Upper lobe of right lung (tissue), 1 donor: ENCODE measurements at places on chromosomes 6 and 20.

DNA sequence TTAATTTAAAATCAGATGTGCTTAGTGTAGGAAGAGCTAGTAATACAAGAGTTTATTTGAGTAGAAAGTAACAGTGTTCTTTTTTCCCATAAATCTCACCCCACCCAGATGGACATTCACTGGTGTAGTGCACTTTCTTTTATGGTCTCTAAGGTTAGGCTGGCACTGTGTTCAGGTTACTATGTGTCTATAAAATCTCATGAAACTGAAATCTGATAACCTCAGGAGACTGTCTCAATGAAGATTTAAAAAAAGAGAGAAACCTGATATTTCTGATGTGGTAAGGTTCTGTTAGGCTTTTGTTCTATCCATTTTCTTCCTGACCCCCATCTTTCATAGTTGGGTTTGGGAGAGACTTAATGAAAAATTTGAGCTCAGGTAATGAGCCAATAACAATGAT, 101.2 kb upstream of the CLVS2 start:
- no peak for DNase-seq

DNA sequence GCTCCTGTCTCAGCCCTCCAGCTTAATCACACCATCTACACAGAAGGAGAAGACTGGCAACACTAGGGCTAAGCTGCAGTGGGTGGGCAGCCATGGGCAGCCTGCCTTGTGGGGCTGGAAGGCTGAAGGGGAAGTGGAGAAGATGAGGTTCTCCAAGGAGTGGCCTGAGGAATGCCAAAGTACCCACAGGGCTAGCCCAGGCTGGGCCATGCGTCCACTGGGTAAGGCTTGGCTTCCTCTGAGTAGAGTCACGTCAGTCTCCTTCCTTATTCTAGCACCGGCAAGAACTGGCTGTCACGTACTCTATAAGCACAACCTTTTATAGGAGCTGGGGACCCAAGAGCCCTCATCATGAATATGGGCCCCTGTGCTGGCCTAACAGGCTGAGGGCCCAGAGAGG, 110.6 kb upstream of the SIRPA start:
- DNase-seq: no peak

DNA sequence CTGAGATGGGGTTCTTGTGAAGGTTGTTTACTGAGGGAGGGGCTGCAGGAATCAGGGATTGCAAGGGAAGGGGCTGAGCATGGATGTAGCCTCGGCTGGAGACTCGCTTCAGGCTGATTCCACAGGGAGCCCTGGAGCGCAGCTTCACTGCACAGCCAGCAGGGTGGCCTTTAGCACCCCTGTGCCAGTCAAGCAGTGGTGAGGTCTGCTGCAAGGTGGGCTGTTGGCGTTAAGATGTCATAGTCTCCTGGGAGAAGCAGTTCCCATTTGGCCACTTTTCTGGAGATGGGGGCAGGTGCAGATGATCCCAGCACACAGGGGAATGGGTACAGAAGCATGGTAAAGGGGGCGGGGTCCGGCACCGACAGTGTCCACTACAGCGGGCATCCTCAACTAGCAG, 126.3 kb downstream of the TOX2 start:
- DNase-seq: peak; percentile 33

DNA sequence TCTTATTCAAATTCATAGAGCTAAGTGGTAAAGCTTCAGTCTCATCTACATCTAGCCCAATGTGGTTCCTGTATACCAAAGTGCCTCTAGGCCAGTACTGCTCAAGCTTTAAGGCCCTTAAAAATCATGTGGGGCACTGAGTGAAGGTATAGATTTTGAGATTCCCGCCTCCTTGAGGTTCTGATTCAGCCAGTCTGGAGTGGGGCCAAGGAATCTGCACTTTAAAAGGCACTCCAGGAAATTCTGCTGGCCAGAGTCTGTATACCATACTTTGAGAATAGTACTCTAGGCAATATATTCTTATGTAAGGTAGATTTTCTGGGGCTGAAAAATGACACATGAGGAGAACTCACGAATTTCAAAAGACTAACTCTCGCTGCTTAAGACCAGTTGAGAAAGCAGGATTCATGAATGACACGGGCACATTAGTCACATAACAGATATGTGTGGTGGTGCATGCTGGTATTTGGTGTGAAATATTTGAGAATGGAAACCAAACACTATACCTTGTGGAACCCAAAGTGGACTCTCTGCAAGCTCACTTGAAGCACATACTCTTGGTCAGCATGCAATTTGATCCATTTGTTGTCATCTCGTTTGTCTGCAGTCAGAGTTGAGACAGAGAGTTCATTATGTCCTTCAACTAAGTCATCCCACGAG, 47.6 kb upstream of the SIM1 start:
- DNase-seq: no peak

GRCh38 chr6:22062807-22063408, 233.9 kb downstream of the PRL start:
- DNase-seq: peak; percentile 76

DNA sequence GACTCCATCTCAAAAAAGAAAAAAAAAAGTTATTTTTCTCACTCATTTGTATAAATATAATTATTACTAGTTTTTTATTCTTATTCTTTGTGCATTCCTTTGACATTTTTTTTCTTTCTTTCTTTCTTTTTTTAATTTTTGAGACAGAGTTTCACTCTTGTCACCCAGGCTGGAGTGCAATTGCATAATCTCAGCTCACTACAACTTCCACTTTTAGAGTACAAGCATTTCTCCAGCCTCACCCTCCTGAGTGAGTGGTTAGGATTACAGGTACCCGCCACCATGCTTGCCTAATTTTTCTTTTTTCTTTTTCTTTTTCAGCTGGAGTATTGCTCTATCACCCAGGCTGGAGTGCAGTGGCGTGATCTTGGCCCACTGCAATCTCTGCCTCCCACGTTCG, 51.4 kb upstream of the JARID2 start:
- DNase-seq: no peak

- no peak for DNase-seq
Observed at GRCh38 chr6:108690326-108691049, 129.8 kb downstream of the FOXO3 start.

DNA sequence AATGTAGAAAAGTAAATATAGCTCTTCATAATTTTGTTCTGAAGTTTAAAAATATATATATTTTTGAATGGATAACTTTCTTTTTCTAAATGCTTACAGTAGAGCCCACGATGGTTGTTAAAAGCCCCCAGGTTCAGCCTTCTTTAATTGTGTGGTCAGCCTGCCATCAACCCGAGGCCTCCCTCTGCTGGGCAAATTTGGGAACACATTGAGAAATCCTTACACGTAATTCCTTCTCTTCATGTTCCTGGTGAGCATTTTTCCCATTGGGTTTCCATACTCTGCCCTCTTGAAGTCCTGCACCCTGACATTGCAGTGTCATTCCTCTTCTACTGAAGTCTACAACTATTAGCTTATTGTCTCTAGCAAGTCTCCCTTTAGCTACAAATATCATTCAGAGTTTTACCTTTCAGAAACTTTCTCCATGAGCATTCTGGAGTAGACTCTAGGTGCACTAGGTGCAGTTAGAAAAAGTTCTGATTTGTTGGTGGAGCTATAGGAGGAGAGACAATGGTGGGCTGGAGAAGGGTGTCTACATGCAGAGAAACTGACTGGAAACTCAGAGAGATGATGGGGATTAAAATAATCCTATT, 40.6 kb downstream of the TRIM38 start:
- DNase-seq: no peak

GRCh38 chr6:46284475-46284874, 113.7 kb upstream of the ENPP5 start:
- no peak for DNase-seq

DNA sequence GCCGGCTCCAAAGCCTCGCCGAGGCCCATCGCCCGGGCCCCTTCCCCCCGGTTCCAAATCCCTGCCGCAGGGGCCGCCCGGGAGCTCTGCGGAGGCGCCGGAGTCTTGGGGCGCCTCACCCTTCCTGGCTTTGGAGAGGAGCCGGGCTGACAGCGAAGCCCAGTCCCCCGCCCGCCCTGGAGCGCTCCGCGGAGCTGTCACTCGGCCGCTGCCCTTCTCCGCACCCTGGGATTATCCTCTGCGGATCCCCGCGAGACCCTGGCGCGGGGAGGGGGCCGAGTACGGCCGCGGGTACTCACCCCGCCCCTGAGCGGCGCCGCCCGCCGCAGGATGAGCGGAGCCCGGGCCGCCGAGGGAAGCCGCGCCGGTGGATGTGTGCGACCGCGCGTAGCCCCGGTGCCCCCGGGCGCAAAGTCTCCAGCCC, 343 bp downstream of the SNAP91 start:
- peak; percentile 63 for DNase-seq

- no peak for DNase-seq
Observed at GRCh38 chr20:62537649-62538292, 62.0 kb upstream of the GATA5 start.

DNA sequence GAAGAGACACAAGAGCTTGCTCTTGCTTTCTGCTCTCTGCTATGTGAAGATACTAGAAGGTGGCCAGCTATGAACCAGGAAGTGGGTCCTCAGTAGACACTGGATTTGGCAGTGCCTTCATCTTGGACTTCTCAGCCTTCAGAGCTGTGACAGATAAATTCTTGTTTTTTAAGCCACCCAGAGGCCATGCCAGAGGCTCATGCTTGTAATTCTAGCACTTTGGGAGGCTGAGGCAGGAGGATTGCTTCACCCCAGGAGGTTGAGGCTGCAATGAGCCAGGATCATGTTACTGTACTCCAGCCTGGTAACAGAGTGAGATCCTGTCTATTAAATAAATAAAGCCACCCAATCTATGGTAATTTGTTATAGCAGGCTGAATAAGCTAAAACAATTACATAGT, 185.5 kb upstream of the SALL4 start:
- no peak for DNase-seq

DNA sequence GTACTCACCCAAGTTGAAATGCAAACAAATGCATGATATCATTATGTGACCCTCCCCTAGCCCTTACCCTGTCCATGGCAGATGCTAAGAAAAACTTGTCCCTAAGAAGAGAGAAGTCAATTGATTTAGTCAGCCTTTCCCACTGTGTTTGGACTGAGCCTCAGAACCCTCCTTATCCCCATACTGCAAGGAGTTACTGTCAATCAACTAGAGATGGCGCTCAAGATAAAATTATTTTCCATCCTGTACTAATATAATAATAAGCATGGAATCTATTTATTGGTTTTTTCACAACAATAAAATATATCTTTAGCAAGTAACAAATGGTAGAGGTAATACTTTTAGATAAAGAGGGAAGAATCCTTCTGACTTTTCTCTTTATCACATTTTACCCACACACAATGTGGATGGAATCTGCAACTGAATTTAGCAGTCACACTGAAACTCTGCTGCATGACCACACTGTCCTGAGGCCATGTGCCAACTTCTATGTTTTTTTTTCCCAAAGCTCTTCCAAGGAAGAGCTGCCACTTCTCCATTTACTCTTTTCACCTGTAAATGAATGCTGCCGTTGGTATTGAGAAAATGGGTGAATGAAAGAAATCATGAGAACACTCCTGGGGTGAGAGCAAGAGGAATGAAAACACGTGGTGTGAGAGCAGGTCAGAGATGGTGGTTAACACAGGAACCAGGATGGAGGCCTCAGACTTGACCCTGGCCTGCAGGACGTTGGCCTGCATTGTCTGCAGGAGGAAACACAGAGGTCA, 10.5 kb downstream of the NT5E start:
- no peak for DNase-seq

DNA sequence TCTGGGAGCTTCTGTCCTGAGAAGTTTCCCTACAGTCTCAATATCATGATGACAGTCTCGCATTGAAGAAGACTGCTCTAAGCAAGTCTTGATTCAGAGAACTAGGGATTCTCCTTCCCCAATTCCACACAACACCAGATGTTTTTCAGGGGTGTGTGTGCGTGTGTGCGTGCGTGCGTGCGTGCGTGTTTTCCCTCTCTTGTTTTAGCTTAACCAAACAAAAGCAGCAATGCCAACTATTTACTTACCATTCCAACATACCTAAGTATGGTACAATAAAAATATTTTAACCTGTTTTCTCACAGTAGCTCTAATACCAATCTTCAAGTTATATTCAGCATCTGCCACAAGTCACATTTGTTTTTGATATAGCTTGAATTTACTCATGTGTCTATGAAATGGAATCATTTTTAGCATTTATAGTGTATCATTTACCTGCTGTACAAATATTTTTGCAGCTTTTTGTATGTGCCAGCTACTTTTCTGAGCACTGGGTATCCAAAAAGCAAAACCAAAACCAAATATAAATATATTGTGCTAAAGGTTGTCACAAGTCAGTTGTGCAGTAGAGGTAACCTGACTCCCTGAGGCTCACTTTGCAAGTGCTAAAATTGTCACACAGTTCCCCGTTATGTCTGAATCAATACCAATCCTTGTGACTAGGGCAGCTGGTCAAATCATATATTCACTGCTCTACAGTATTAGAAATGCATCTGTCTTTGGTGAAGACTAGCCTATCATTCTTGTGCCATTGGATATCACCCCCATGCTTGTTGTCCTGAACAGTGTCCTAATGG, 21.7 kb upstream of the MYLIP start:
- DNase-seq: no peak

- peak; percentile 90 for DNase-seq
Observed at GRCh38 chr6:42075159-42075838, 25.0 kb downstream of the TAF8 start.

GRCh38 chr6:167560673-167561569, 236.0 kb downstream of the TTLL2 start:
- DNase-seq: no peak

GRCh38 chr20:46018611-46019010, 9.9 kb downstream of the MMP9 start:
- no peak for DNase-seq
